ENCODE measurements at places on chromosomes 12 and 14.

GRCh38 chr12:15700595-15700994 is 88.6 kb downstream of the EPS8 start:
- DNase-seq: peak; percentile 91

GRCh38 chr12:14999695-15000365 is 27.0 kb downstream of the PDE6H start:
- DNase-seq: peak; percentile 48

GRCh38 chr14:54392131-54392859 is 4.5 kb upstream of the CDKN3 start:
- no peak for DNase-seq

- DNase-seq: no peak
Observed at GRCh38 chr14:51573607-51574006, 78.1 kb upstream of the FRMD6 start.
